RKO (cell line): ENCODE measurements at places on chromosomes 11 and 22.

DNA sequence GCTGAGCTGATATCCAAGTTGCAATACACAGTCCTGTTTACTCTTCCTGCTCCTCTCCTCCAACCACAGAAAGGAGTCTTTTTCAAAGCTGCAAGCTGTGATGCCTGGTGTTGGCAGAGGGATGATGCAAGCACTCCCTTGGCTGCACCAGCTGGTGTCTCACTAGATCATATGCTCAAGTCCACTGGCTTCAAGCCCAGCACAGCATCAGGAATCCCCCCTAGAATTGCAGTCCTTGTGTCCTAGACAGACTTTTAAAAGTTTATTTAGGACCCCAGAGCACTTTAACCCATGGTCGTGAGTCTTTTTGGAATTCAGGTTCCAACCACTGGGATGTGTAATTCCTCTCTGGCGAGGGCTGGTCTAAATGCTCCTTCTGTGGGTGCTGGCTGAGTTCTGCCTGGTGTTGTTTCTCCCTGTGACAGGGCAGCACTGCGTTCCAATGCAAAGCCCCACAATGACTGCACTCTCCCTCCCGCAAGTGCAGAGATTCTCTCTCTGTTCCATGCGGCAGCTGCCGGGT, 1.9 kb upstream of the HEPN1 start:
- no peak for DNase-seq

DNA sequence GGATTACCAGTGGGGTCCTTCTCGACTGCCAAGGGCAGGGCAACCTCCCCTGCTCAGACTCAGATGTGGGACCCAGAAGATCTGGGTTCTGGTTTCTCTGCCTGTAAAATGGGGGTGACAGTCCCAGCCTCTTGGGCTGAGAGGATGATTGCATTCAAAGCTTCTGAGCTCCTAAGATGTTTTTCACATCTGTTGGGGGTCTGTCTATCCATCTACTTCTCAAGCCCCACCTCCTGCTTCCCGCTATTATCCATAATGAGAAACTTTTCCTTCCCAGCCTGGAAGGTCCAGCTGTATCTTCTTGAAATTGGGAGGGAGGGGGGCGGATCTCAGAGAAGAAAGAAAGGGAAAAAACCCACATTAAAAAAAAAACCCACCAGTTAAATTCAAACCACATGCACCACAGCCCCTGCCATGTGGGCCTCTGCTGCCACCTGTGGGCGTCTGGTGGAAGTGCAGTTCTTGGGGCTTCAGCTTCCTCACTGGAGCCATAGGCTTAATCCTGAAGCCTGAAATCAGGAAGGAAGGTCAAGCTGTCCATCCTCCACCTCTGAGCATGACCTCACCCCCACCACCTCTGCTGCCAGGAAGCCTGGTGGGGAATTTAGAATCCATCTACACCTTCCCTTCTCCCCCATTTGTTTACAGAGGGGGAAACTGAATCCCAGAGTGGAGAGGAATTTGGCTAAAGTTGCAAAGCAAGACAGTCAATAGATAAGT, 27.3 kb downstream of the ARHGEF17 start:
- peak; percentile 72 for DNase-seq

- DNase-seq: no peak
Measured at GRCh38 chr11:64650923-64651523, 60.0 kb downstream of the SLC22A12 start.

DNA sequence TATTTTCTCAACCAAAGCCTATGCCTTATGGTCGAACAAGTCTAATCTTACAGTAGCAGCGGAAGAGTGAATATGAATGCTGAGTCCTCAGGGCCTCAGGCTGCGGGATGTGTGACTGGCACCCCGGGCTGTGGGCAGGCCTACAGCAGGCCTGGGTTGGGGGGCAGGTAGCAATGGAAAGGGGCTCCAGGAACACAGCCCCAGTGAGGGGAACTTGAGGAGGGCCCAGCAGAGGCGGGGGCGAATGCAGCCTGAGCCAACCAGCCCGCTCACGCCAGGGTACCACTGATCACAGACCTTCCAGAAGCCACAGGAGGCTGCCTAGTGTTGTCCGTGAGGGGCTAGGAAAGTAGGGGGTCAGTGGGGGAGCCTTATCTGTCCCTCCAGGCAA, 11.3 kb upstream of the CD5 start:
- no peak for DNase-seq

GRCh38 chr11:8283465-8284230, 20.0 kb upstream of the LMO1 start:
- no peak for DNase-seq

GRCh38 chr22:44759001-44759400, 6.6 kb downstream of the ARHGAP8 start:
- no peak for DNase-seq

- no peak for DNase-seq
Measured at GRCh38 chr11:6717426-6717825, 34.3 kb upstream of the MRPL17 start.
